ENCODE measurements at places on chromosomes 12 and 14. TPM values are rescaled to one million over a fixed set of nuclear protein-coding genes. Genes with fewer than 3 reads are reported as not detected.

Gene LRP1
- total RNA-seq, result 572 TPM

Gene BCL11B
- total RNA-seq, result 0.79 TPM

Gene TAS2R42
- not detected for total RNA-seq

Gene NOVA1
- 10.2 TPM for total RNA-seq

Gene INHBE
- not detected for total RNA-seq

Gene FKBP4
- total RNA-seq, result 29.6 TPM

Gene PAN2
- total RNA-seq, result 39.9 TPM

Gene TSPAN11
- total RNA-seq, result 1.4 TPM

Gene PRPH
- 4.4 TPM for total RNA-seq

Gene PGF
- total RNA-seq, result 3.2 TPM

Gene MSI1
- 0.13 TPM for total RNA-seq

Gene HNF1A
- total RNA-seq, result not detected

Gene GLIPR1L1
- not detected for total RNA-seq

Gene DBX2
- 0.88 TPM for total RNA-seq

Gene TAS2R13
- total RNA-seq, result 5.5 TPM

Gene BATF
- 13.4 TPM for total RNA-seq

Gene GAPDH
- total RNA-seq, result 1,060 TPM

Gene AQP2
- total RNA-seq, result not detected

Gene APOLD1
- 96.4 TPM for total RNA-seq

Gene CCDC198
- total RNA-seq, result not detected

Gene KERA
- total RNA-seq, result not detected

Gene CYP27B1
- total RNA-seq, result 2.8 TPM

Gene MIP
- not detected for total RNA-seq

Gene SPTLC2
- 47.1 TPM for total RNA-seq

Gene EFS
- 7.0 TPM for total RNA-seq

Gene C12orf56
- total RNA-seq, result not detected

Gene DPPA3
- not detected for total RNA-seq

Gene JAG2
- total RNA-seq, result 21.3 TPM

Gene TEX52
- total RNA-seq, result not detected

Gene SRGAP1
- 14.4 TPM for total RNA-seq

Gene CELA1
- total RNA-seq, result not detected

Gene EID3
- 44.4 TPM for total RNA-seq

Gene RNF212B
- total RNA-seq, result not detected

Gene TCL1B
- total RNA-seq, result not detected

Gene NEUROD4
- total RNA-seq, result not detected

Gene BCL2L14
- total RNA-seq, result not detected

Gene METTL25
- 16.7 TPM for total RNA-seq

Gene E2F7
- not detected for total RNA-seq

Gene VCPKMT
- total RNA-seq, result 3.9 TPM

Gene TPH2
- total RNA-seq, result not detected

Gene PMCH
- not detected for total RNA-seq

Gene ALX1
- not detected for total RNA-seq

Gene NPFF
- total RNA-seq, result not detected

Gene CCDC196
- total RNA-seq, result not detected

Gene NRL
- total RNA-seq, result 1.4 TPM

Gene POLR3B
- 8.9 TPM for total RNA-seq
